ENCODE measurements at places on chromosomes 2 and 18.

- no peak for DNase-seq
These were observed 542.4 kb upstream of the NRP2 start for GRCh38 chr2:205139822-205140463.

DNA sequence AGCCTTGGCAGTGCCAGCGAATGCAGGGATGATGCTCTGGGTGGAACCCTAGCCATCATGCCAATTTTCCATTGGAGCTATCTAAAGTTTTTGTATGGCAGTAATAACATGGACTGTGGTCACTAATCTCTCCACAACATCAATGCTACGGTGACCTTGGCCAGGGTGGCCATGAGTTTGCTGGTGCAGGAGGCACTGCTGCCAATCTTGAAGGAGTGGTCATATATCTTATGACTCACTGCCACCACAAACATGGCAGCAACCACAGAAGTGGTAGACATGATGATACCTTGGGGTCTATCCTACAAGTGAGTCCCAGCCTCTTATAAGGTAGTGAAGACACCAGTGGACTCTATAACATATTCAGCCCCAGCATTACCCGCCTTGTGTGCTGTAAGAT is 104.6 kb downstream of the EVA1A start:
- DNase-seq, result no peak

DNA sequence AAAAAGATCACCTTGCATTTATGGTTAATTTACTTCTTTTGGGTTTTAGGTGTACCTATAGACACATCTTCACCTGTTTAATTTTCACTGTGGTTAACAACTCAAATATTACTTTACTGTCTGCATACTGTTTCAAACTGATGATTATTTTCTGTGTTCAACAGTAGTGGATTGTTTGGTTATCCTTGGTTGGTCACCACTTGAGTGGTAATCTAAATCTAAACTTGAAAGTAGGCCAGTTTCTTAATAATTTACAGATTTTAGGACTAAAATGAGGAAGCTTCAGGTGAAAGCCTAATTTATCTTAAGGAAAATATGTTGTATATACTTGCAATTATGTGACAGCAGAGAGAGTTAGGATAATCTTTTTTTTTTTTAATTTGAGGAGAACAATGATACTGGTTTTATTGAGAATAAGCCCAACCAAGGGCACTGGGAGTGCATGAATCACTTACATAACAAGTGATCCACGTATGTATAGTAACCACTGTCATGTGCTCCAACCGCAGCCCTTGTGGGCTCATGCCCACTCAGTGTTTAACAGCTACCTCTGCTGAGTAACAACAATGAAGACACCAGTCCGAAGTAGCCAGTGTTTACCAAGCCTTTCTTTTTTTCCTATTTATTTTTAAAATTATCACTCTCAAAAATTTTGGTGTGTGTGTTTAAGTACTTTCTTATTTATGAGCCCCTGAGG is 31.0 kb upstream of the WDSUB1 start:
- no peak for DNase-seq

DNA sequence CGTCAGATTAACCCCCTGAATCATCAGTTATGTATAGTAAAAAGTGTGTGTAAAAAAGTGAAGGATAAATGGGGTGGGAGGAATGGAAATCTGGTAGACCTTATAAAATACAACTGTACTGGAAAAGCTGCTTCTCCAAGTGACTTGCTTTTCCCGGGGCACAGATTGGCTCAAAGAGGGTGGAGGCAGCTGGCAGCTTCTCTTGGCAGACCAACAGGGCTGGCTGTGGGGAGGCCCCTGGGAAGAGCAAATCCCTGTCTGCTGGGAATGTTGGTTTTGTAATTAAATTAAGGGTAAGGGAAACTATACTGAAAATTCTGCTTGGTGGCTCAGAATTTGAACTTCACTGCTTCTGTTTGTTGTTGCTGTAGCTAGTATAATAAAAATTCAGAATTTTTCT is 154.2 kb upstream of the DLX2 start:
- no peak for DNase-seq

DNA sequence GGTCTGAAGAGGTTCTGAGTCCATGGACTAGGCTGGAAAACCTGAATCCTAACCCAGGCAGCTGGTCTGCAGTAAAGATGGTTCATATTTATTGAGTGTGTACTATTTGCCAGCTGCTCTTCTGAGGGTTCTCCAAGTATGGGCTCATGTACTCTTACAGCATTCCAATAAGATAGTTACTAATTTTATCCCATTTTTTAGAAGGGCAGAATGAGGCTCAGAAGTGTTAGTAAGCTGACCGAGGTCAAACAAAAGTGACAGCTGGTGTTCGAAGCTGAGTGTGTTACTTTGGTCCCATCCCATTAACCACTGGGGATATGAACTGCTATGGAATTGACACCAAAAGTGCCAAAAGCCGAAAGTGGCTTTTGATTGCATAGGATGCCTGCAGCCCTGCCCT is 76.9 kb downstream of the CABLES1 start:
- DNase-seq, result no peak

- no peak for DNase-seq
These were observed 724.7 kb upstream of the RAB6C start for GRCh38 chr2:129254718-129255117.

DNA sequence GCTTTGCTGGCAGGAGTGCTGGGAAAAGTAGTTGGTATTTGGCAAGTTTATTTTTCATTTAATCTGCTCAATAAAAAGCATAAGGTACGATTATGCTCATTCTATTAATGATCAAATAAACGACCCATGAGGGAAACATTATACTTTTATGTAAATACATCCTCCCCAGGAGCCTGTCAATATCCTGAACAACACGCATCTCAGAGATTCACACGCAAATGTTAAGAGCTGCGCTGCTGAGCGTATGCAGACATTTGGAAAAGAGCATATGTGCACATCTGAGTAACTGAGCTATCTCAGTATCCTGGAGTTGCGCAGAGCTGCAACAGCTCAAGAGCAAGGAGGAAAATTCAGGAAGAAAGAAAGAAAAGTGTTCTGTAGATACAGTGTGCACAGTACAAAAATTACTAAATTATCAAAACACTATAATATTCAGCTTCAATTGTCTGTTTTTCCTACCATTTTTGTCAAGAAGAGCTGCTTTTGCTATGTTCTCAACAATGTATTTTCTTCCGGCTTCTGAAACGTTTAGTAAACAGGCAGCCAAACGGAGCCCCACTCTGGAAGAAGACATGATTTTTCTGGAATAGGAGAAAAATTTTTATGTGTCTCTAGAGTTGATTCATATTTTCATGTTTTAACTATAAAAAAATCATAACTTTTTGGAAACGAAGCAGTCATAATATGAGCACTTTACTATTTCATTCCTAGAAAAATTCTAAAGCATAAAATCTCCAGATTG is 2.4 kb downstream of the FTCDNL1 start:
- no peak for DNase-seq

GRCh38 chr2:224466304-224466895 is 64.5 kb upstream of the FAM124B start:
- no peak for DNase-seq

- no peak for DNase-seq
These were observed 2.9 kb downstream of the NEDD4L start for GRCh38 chr18:58046794-58047555.

Data from stimulated activated naive CD4-positive, alpha-beta T cell treated with Interleukin-2 at 50 U/mL for 16 hours (primary cell).